ENCODE measurements at places on chromosomes 2 and 18.

DNA sequence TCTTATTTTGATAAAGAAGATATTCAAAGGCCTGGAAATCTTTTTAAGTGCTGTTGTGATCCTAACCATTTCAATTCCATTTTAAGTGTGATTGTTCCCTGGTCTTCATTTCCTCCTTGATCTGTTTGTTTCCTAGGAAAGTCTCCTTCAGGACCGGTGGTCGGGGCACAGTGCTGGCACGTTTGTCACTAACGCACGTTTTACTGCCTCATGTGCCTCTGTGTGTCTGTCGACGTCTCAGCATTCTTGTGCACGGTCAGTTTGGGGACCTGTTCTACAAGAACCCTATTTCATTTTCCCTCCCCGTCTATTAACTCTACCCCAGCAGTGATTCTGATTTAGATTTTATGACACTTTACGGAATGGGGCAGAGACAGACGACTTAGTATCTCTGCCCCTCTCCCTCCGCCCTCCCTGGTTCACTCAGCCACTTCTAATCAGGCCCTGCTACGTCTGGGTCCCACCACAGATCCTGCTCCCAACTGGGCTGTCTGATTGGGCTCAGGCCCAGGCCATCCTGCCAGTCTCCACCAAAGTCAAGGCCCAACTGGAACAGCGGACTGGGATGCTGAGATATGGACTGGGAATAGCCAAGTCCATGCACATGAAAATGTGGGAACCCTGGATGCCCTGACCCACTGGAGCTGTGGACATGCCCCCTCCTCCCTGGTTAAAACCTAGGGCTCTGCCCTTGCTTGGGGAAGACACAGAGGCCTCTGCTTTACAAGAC lies 95.6 kb downstream of the TWIST2 start:
- DNase-seq, result no peak

GRCh38 chr2:41836948-41837347 lies 210.9 kb upstream of the PKDCC start:
- DNase-seq, result no peak

GRCh38 chr18:30775629-30776028 lies 266.9 kb downstream of the DSC3 start:
- no peak for DNase-seq

- DNase-seq, result no peak
Measured at GRCh38 chr2:118902266-118903028, 39.5 kb upstream of the MARCO start.

DNA sequence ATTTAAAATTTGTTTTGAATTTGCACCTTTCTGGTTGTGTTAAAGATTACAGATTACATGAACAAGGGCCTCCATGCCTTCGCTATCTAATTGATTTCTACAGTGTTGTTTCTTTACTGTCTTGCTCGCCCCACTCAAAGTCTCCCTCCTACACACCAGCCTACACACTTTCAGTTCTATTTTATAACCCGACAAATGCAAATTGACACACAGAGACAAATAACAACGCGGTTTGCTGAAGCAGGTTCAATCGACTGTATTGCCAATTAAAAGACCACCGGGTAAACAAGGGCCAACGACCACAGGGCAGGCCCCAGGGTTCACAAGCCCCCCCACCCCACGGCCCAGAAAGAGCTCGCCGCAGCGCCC lies 869 bp downstream of the STARD7 start:
- DNase-seq, result no peak

GRCh38 chr2:152408254-152408653 lies 73.3 kb downstream of the FMNL2 start:
- no peak for DNase-seq

DNA sequence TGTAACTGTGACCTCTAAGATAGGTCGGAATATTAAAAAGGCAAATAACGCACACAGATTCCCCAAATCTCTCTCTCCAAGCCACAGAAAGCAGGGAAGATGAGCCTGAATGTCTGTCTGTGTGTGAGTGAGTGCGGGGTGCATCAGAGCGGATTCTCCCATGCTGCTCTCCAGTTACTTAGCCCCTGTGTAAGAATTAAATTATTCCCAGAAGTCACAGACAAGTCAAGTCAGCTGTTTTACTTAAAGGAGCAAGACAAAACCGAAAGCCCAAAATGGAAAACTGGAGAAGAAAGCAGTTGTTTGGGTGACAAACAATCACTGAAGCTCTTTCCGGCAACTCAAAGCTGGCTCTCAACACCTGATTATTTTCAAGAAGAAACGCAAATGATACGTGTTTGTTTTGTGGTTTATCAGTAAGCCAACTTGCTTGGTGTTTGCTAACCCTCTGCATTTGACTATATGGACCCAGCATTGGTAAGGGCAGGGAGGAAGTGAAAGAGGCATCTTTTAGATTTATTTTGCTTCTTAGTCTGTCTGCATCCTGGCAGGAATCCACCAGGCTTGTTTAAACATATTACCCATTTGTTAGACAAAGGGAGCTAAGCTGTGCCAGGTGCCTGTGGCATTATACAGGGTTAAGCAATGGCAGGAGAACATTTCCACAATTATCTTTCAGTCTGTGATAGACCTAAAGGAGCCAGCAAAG lies 121.5 kb upstream of the CREB1 start:
- DNase-seq, result no peak

- DNase-seq, result no peak
Measured at GRCh38 chr2:241894681-241895426, 25.3 kb downstream of the RTP5 start.

DNA sequence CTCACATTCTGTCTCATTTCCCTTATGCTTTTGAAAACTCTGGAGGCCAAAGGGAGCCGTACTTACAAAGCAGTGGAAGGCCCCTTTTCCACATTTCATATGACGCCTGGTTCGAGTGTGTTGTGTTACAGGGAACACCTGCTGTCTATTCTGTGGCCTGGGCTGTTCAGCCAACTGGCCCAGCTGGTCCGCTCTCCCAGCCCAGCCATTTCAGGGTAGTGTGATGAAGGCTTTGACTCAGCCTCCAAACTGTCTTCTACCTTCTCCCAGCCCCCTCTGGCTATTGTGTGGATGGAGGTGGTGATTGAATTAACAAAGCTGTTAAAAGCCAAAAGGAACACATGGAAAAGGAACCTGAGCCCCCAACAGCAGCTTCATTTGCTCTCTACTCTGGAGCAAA lies 233.8 kb downstream of the ICOS start:
- no peak for DNase-seq
